ENCODE measurements at places on chromosomes 1 and 21.
A peak's percentile ranks its signal among the peaks of the same experiment; 100 is the strongest.

- peak; percentile 89 for DNase-seq
These were observed 242.7 kb upstream of the JUN start for GRCh38 chr1:59026472-59026948.

DNA sequence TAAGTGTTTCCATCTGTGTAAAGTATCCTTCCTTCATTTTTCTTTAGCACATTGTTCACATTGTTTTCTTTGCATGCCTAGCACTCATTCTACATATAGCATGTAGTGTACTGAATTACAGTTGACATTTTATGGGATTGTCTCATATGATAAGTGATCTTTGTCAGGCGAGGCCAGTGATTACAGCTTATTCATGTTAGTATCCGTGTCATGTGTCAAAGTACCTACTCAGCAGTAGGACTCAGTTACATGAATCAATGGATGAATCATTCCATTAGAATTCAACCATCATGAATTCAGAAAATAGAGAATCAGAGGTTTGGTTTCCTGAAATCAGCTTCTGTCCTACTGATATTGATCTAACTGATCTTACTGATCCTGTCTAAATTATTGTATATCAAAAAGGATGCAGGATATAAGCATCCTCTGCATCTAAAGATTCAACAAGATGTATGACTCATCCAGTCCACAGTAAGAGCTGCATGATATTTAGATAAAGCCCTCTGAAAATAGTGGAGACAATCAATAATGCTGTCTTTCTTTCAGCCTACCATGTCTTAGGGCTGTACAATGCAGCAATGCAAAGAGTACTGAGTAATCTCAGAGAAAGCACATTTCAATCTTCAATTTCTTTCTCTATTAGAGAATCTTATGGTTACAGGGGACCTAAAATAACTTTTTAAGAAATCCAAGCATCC, 20.7 kb upstream of the HRNR start:
- peak; percentile 45 for DNase-seq

- no peak for DNase-seq
These were observed 163.4 kb upstream of the USP24 start for GRCh38 chr1:55378582-55378981.

DNA sequence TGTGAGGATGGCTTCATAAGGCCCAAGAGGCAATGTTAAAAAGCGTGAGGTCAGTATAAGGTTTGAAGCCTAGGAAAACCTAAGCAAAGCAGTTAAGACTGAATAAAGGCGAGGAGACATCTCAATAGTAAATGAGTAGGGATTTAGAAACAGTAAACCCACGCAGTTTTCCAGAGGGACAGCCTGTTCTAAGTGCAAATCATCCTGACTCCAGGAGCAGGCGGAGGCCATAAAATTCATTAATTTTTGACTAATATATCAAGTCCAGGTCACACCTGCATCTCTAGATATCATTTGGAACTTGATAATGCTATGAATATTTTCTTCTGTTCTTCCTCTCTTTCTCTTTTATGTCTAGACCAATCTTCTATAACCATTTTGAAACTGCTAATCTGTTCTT, 597.0 kb upstream of the RGS18 start:
- DNase-seq = no peak

DNA sequence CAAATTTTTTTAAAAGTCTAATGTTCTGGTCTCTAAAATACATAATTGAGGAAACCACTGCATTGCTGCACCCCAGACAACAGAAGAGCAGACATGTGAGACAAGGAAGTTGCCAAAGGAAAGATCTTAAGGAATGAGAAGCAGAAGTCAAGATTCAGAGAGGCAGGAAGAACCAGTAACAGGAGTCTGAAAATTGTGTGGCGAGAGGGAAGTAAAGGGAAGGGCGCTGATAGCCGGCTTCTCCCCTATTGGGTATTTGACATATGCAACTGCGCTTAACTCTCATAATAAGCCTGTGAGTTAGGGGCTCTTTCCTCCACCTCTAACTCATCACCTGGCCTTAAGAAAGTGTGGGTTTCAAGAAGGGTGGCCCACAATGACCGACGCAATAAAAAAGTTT, 21.9 kb upstream of the KIF14 start:
- DNase-seq = no peak

GRCh38 chr1:1680912-1681273, 11.7 kb downstream of the SLC35E2B start:
- no peak for DNase-seq

DNA sequence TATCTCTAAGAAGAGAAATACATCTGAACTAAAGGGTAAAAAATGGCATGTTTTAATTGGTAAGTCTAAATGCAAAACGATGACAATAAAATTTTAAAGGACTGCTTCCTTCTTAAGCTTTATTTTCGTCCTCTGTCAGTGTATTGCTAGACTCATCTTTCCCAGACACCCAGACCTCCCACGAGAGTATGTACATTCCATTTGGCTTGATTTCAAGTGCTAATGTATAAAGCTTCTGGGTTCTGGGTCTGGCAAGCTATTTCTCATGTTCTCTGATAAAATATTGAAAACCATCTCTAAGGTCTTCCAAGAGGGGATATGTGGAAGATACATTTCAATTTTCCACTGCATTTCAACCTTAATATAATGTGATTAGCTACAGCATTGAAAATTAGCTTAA, 24.6 kb upstream of the SLC2A1 start:
- DNase-seq = no peak

- peak; percentile 70 for DNase-seq
These were observed 1.3 kb downstream of the TINAGL1 start for GRCh38 chr1:31577515-31578192.

GRCh38 chr1:222555992-222556615, 8.2 kb upstream of the HHIPL2 start:
- DNase-seq = peak; percentile 35

DNA sequence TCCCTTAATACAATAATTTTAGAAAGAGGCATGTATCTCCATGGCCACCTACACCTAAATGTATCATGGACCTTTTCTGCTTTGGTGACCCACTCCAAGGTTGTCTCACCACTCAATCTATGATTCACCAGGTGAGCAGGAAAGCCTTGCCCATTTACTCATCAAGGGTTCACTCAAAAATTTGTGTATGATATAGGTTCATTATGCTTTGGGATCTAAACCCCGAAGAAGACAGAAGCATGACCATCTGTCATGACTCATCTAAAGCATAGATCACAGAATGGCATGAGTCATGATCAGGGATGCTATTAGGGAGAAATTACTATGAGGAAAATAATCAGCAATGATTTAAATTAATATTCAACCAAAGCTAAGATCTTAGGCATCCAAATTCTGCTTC, 38.5 kb downstream of the PYHIN1 start:
- DNase-seq = no peak

- DNase-seq = no peak
These were observed 189.7 kb downstream of the TOMM20 start for GRCh38 chr1:234938924-234939323.

DNA sequence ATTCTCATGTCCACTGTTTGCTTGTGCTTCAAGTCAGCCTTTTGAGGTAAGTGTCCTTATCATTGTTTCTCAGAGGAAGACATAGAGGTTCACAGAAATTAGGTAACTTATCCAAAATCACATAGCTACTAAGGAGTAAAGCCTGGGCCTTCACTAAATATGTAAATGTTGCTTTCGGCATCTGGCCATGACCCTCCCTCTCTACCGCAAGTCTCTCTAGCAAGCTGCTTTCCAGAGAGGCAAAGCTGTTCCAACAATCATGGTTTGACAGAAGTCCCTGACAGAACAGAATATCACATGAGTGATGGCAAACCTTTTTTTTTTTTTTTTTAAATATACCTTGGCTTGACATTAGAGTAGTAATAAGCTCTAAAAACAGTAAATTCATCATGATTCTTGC, 94.5 kb upstream of the F3 start:
- DNase-seq = no peak

- no peak for DNase-seq
These were observed 252.5 kb upstream of the IRF2BP2 start for GRCh38 chr1:234862360-234862943.

DNA sequence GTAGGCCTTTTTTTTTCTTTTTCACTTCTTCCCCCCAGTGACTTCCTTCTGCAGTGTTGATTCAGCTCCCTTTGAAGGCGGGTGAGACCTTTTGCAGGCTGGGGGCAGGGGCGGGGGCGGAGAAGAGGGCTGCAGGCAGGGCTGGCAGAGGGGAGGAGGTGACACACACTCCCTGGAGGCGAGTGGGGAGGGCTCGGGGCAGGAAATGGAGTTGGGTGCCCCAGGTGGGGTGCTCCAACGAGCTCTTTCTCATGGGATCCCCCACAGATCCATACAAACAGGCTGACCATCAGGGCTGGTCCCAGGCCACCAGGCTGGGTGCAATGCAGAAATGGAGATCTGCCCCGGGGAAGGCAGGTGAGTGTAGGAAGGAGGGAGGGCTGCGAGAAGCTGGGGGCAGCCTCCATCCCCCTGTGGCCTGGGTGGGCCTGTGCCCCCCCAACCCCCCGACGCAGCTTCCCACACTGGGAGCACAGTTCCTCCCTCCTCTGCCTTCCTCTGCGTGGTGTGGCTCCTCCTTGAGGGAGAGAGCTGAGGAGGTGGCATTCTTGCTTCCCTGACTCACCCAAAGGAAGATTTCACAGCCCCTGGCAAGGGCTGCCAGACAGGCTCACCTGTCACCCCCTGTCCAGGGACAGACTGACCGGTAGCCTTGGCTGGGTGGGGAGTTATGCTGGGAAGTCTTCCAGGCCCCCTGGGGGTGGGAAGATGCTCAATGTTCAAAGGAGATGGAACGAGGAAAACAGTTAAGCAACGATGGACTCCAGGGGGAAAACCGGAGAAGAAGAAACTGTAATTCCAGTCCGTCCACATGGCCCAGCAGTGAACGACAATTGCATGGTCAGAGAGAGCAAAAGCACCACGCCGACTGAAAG, 7.1 kb upstream of the ITGB2 start:
- peak; percentile 73 for DNase-seq

DNA sequence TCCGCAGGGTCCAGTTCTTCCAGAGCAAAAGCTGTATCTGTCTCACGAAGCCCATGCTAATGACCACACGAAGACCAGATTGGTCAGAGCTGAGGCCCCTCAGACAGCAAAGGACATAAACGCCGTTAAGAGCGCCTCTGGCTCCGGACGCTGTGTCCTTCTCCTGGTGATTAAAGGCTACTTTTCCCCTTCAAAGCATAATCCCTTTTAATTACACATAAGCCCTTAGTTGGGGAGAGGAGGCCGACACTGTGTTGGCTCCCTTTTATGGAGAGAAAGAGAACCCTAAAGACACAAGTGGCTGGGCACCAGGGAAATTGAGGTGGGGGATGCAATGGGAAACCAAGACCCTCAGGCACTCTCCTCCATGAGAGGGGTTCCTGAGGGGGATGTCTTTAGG, at the start of gene ABCA4:
ABCA4 (minus strand) TSS at position 158 of the 400 bp plus-strand sequence; CDS start at position 55, 103 bp downstream.
- DNase-seq = no peak

GRCh38 chr1:164771041-164771618, 212.1 kb downstream of the PBX1 start:
- DNase-seq = peak; percentile 48

GRCh38 chr1:34655206-34655874, 99.5 kb upstream of the GJB5 start:
- no peak for DNase-seq

- DNase-seq = no peak
These were observed 13.7 kb upstream of the VPS45 start for GRCh38 chr1:150053926-150054325.

DNA sequence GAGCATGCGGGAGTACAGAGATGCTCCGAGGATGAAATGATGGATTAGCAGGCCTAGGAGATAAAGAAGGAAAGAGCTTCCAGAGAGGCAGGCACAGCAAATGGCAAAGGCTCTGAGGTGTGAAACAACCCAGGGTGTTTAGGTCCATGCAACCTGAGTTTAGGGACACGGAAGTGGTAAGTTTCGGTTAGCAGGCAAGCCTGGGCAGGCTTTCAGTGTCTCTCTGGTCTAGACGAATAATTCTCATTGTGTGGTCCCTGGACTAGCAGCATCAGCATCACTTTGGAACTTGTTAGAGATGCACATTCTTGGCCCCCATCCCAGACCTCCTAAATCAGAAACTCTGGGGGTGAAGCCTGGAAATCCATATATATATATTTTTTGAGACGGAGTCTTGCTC, 18.6 kb downstream of the NKAIN1 start:
- no peak for DNase-seq

GRCh38 chr1:242004751-242005495, 6.0 kb upstream of the MAP1LC3C start:
- DNase-seq = peak; percentile 70

DNA sequence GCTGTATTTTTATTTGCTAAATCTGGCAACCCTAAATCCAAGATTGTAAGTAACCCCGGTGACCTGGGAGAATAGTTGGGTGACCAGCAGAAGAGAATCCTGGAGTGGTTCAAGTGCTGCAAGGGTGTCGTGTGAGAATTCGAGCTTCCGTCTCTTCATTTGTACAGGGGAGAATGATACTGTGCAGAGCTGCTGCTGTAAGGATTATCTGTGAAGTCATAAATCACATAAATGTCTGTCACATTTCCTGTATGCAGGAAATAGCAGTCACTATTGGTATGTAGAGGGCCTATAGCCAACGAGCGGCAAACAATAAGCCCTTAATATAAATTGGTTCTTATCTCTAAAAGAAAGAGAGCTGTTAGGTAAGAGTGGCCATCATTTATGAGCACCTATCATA, 90.7 kb downstream of the ATP1A1 start:
- no peak for DNase-seq

- DNase-seq = no peak
These were observed 83.2 kb upstream of the DNAH14 start for GRCh38 chr1:224846119-224846907.

DNA sequence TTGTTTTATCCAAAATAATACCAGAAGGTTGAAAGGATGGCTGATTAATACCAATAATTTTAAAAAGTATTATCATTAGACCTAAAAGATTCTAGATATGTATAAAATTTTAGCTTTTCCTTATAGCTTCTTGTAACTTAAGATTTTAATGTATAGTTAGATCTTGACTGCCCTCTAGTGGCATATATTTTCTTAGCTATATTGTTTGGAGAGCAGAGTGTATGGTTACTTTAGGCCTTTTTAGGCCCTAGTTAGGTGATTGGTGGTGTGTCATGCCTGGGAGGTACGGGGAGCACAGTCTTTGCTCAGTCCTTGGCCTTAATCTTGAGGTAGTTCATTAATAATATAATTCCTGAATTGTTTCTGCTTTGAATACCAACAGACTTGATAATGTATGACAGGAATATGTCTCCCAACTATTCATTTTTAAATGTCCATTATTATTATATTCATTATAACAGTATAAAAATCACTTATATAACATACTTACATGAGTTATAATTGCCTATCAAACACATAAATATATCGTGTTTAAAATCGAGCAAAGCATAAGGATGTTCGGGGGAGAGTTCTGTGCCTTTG, 328.4 kb downstream of the ZP4 start:
- peak; percentile 43 for DNase-seq

DNA sequence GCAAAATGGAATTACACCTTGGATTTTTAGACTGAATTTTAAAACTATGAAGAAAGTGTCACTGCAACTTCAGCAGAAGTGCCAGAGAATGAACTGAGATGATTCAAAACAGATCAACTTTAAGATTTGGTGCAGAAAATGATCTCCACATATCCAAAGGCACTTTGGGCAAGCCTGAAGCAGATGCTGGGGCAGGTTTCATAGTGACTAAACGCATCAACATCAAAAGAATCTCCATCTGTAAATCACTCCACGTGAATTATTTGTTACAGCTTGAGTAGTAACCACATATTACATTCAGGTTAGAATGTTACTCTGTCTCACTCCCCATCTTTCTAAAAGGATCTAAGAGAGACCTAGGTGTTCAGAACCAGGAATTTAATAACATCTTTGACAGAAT, 329.0 kb upstream of the ESRRG start:
- DNase-seq = peak; percentile 3

Data from EL (cell line).